Thyroid gland (tissue), 4 donors: ENCODE measurements at places on chromosomes 6 and 20. TPM values are rescaled to one million over a fixed set of nuclear protein-coding genes. Genes with fewer than 3 reads are reported as not detected.

GRCh38 chr6:40585651-40586269, 1.4 kb downstream of the LRFN2 start:
- no peak for DNase-seq

Gene CDSN
- total RNA-seq: not detected

Gene DDAH2
- 117 TPM for total RNA-seq

DNA sequence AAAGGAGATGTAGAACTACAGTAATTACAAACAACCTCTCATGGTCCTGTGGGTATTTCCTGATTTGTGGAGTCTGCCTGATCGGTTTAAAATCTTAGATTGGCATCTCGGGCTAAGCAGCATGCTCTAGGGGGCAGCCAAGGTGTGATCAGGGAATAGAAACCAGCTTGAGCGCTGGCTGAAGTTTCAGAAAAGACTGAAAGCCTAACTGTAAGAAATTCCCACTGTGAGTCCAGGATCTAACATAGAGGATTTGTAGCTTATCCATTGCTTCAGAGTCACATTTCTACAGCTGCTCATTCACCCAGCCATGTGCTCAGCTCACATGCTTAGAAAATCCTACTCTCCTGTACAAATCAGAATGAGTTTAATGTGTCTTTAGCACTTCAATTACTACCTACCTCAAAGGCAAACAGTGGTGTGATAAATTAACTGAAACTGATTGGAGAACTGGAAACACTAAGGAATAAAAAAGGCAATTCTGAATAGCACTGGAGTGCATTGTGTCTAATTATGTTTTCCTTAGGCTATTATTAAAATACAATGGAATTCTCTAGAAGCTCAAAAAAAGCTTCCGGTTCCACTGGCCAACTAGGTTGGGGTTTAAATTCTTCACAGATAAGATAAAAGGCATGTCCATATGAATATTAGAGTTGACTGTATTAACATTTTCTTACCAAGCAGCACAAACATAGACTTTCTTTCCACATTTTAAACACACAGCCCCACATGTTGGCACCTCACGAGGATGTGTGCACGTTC, 73.8 kb upstream of the MPC1 start:
- DNase-seq: no peak

DNA sequence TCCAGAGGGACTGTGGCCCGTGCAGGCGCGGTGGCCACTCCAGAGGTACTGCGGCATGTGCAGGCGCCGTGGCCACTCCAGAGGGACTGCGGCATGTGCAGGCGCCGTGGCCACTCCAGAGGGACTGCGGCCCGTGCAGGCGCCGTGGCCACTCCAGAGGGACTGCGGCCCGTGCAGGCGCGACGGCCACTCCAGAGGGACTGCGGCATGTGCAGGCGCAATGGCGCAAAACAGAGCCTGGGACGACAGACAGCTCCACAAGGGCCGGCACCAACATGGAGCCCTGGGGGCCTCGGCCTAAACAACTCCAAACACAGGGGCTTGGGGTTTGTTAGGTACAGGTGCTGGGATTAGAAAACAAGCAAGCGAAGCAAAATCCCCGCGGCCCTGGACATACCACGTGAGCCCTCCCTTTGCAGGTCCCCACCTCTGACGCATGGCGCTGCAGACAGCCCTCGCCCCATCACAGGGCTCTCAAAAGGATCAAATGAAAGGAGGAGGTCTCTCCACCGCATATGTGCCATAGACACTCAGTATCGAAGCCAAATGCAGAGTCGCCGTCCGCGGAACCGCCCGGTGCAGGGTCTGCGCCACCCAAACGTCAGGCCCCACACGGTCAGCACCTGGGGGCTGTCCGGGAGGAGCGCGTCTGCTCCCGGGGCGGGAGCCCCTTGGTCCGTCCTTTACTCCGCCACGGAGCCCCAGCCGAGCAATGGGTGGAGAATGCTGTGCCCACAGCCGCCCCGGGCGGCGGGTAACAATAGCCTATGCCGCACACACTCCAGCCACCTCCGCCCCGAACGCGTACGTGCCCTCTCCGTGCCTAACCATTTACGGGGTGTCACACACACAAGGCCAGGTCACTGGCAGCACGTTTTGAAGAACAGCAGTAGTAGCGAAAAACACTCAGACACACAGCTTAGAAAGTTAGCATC, 85.7 kb downstream of the TAF4 start:
- DNase-seq: no peak

DNA sequence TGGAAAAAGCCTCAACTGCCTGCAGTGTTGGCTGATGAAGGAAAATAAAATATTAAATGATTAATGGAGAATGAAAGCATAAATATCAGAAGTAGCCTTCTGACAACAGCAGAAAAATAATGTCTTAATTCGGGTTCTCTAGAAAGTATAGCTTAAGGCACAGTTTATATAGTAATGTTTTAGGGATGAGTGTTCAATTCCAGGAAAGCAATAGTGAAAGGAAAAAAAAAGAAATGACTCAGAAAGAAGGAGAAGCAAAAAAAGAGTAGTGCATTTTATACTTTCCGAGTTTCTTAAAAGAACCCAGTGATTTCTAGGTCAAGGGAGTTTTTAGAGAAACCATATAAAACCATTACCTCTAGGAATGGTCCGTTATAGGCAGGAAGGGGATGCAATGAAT, 137.3 kb downstream of the HTR1B start:
- no peak for DNase-seq

GRCh38 chr6:37732688-37733087, 35.0 kb upstream of the MDGA1 start:
- no peak for DNase-seq

- DNase-seq: no peak
These were observed 6.0 kb upstream of the MRAP2 start for GRCh38 chr6:84027340-84028181.

DNA sequence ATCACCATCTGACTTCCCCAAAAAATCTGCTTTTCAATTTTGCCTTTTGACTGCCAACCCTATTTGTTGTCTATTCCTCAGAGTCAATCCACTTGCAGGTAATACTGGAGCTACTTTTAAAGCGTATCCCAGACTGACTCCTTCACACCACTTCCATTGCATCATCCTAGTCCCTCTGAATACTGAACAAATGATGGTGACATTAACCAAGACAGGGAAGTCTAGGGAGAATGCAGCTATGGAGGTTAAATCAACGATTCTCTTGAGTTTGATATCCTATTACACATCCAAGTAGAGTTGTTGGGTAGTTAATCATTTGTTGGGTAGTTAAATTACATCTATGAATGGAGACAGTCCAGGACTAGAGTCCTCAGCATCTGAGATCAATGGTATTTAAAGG, 2.0 kb downstream of the OGFRL1 start:
- DNase-seq: no peak

Gene DEFB113
- total RNA-seq: not detected

Gene RIPOR2
- total RNA-seq: 7.2 TPM

DNA sequence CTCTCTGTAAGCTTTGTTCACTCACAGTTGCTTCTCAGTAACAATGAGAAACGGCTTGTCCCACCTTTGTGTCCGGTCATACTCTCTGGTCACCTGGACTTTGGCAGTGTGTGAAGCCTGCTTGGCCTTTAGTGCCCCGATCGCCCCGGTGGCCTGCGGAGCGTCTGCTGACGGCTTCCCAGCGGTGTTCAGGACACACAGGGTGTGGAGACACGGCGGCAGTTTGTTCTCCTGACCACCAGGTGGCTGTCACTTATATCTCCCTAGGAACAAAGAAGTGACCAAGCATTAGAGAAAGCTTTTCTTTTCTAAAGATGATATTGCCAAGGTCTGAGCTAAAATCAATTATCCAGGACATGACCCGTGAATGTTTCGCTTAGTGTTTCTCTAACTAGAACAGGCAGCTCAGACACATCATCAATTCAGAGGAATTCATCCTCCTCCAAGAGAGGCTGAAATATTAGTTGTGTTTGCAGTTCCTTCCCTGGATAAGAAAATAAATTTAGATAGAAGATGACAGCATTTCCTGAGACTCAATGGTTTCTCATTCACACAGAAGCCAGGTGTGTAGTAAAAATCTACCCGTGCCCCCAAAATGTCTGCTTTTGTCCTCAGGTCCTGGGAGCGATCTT, 167.4 kb upstream of the THBS2 start:
- DNase-seq: peak; percentile 56

GRCh38 chr20:31719644-31720485, 2.8 kb downstream of the BCL2L1 start:
- DNase-seq: peak; percentile 58

DNA sequence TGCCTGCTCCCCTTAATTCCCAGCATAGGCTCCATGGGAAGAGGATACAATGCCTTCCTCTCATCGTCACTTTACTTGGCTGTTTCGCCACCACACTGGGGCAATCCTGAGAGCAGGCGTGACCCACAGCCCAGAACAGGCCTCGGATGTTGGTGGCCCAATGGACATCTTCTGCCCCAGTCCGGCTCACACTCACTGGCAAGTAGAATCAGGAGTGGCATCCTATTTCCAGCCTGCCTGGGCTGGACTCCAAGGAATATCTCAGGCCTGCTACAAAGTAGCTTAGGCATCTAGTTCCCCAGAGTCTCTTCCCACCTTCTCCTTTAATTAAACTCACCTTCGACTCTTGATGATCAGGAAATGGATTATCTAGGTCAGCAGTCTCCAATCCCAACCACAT, 110.5 kb downstream of the LRFN2 start:
- no peak for DNase-seq

Gene ANKRD66
- total RNA-seq: not detected

- DNase-seq: no peak
These were observed 9.2 kb upstream of the FAM83C start for GRCh38 chr20:35301426-35301825.

GRCh38 chr6:149250951-149251350, 66.6 kb upstream of the TAB2 start:
- DNase-seq: no peak

- DNase-seq: no peak
These were observed 22.0 kb downstream of the CD164 start for GRCh38 chr6:109360281-109360680.

DNA sequence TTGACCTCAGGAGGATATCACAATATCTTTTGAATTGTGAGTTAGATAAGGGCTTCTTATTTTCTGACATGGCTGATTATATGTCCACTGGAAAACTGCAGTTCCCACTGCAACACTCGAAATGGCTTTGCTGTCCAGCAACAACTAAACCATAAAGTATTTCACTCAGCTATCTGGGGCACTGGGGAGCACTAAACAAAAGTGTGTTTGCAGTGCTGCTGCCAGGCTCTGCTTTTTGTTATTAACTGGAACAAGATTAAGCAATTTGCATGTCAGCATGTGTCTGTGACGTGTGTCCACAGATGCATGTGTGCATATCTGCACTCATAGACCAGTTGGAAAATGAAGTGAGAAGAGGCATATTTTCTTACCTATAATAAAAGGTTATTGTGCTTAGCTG, 107.8 kb upstream of the CCN2 start:
- no peak for DNase-seq

DNA sequence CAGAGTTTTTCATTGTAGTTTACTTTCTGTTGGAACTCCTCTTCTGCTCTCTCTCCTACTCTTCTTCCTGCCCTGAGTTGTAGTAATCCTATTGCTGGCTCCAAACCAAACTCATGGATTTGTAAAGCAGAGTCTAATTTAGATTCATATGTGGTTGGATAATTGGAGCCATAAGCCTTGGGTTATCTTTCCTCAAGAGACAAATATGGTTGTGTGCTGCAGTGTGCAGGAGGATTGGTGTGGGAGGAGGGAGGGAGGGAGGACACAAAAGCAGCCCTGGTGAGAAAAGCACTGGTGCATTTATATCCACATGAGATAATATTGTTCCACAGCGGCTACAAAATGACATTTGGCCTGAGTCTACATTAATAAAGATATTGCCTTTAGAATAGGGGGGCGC, 4.2 kb downstream of the HLA-G start:
- no peak for DNase-seq

Gene KPNA5
- 17.7 TPM for total RNA-seq

DNA sequence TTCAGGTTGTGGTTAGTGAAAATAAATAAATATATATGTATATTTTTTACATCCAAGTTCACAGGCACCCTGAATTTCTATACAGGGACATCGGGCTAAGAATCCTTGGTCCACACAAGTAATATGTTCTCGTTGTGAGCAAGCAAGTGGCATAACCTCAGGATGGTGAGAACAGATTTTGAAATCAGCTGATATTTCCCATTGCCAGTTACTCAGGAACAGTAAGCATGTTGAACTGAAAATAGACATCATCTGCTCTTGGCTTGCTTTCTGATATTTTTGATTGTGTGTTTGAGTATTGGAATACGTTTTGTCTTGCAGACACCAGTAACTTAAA, 87.7 kb downstream of the TRMT6 start:
- no peak for DNase-seq

GRCh38 chr6:38713812-38714211, 1.3 kb upstream of the DNAH8 start:
- DNase-seq: no peak

- DNase-seq: no peak
These were observed 604.5 kb downstream of the DOK5 start for GRCh38 chr20:55079917-55080316.

GRCh38 chr6:26322645-26323482, 42.1 kb upstream of the BTN3A2 start:
- no peak for DNase-seq

DNA sequence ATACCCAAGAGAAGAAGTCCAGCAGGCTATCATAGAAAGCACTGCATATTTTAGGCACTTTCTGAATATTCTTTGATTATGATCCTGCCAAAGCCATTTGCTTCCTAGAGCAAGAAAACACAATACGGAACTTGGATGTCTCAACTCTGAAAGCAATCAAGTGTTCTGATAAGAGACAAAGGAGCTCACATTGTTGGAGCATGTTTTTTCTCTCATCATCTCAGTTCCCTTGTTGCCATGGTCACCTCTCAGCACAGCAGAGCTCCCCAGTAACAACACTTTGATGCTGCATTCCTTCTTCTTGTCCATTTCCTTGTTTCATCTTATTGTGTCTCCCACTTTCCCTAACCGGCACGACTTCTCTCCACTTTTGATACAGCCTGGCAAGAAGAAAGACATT, 168.7 kb upstream of the FUT9 start:
- no peak for DNase-seq

DNA sequence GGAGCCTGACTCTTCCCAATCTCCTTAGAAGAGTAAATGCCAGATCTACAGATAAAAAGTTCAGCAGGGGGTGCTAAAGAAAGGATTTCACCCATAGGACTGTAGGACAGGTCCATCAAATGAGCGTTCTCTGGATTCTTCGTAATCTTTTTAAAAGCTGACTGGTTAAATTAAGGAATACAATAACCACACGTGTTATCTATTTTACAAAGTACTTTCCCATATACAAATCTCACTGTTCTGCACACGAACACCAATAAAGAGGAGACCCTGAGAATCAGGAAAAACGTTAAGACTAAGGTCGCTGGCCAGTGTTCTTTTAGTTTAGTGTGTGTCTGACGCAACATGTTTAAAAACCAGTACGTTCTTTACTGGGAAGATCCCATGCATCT, 542 bp downstream of the TUBE1 start:
- no peak for DNase-seq

DNA sequence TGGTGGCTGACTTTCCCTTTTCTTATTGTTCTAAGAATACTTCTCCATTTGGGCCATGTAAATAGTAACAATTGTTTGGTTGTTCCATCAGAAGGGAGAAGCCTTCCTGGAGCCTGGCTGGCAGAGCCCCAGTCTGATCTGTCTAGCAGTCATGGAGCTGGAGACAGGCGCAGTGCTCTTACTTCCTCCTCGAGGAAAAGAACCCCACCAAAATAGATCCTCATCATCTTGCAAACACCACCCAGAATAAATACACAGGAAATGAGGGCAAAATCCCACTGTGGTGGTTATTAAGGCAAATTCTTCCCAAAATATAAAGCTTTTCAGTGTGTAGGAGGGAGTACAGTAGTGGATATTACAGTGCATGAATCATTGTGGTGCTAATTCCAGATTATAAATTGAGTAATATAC, 195.1 kb upstream of the SGK1 start:
- DNase-seq: no peak

Gene CPXM1
- total RNA-seq: 22.8 TPM

- DNase-seq: peak; percentile 44
These were observed 154.4 kb upstream of the STMND1 start for GRCh38 chr6:16947375-16948015.
